ENCODE measurements at places on chromosomes 2 and 18. TPM values are rescaled to one million over a fixed set of nuclear protein-coding genes. Genes with fewer than 3 reads are reported as not detected.

- H3K27me3 ChIP-seq = peaks cover 28% of the 10 kb centered on the region
- peaks cover 6% of the 10 kb centered on the region for H3K4me1 ChIP-seq
- DNase-seq = no peak
- no peaks in the 10 kb centered on the region for H3K36me3 ChIP-seq
- H3K27ac ChIP-seq = no peak overlapping the region
- H3K4me3 ChIP-seq = no peak overlapping the region
These were observed 66.6 kb downstream of the ZBTB7C start for GRCh38 chr18:48342581-48342980.

GRCh38 chr2:73297151-73297559 is 3.8 kb upstream of the EGR4 start:
- H3K4me3 ChIP-seq = no peak overlapping the region
- no peak overlapping the region for H3K27ac ChIP-seq
- H3K4me1 ChIP-seq = peaks cover 3% of the 10 kb centered on the region
- no peaks in the 10 kb centered on the region for H3K36me3 ChIP-seq
- DNase-seq = no peak

HMSD gene
- total RNA-seq = not detected

DNA sequence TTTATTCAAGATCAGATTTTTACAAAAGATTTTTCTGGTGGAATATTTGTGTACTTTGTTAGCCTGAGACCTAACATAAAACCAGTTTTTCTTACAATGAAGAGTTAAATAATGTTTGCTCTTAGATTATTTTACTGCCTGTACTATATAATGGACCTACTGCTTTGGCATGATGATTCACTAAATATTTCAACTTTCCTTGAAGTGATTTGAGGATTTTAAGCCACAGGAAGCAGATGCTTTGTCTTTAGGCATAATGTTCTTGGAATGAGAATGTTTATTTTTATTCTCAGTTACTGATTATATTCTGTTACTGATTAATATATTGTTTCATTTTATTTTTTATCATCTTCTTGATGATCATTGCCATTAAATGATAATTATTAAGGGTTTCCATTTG is 175.3 kb upstream of the LRP1B start:
- no peak overlapping the region for H3K27ac ChIP-seq
- no peak overlapping the region for H3K4me3 ChIP-seq
- DNase-seq = no peak
- no peaks in the 10 kb centered on the region for H3K4me1 ChIP-seq
- H3K36me3 ChIP-seq = no peaks in the 10 kb centered on the region

- no peak for DNase-seq
- H3K27me3 ChIP-seq = peaks cover 4% of the 10 kb centered on the region
- peaks cover 6% of the 10 kb centered on the region for H3K4me1 ChIP-seq
- H3K4me3 ChIP-seq = no peak overlapping the region
These were observed 12.4 kb upstream of the CCDC88A start for GRCh38 chr2:55431982-55432627.

GRCh38 chr18:80143881-80144280 is 34.8 kb downstream of the ADNP2 start:
- no peak overlapping the region for H3K4me3 ChIP-seq
- peaks cover 9% of the 10 kb centered on the region for H3K4me1 ChIP-seq
- no peak for DNase-seq
- no peaks in the 10 kb centered on the region for H3K27me3 ChIP-seq

UBXN4 gene
- 138 TPM for total RNA-seq

CRYGA gene
- not detected for total RNA-seq

DNA sequence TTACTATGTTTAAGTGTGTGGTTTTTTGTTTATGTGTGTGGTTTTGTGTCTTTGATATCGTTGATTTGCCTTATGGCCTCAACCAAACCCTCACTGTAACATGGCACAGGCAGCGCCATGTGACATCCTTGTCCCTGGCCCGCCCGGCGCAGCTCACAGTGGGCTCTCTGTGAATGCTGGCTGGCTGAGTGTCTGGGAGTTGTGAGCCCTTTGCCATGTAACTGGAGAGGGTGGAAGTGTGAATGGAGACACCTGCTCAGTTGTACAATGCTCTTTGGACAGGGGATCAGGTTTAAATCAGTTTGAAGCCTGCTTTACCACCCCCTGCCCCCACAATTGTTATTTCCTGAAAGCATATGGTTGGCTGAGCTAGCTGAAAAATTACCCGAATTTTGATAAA is 41.8 kb downstream of the TCF7L1 start:
- no peak overlapping the region for H3K4me3 ChIP-seq
- no peak for DNase-seq
- H3K27ac ChIP-seq = no peak overlapping the region
- H3K4me1 ChIP-seq = peaks cover 5% of the 10 kb centered on the region
- peaks cover 3% of the 10 kb centered on the region for H3K36me3 ChIP-seq

All from T-helper 17 cell (primary cell).